ENCODE measurements at places on chromosomes 4 and X.

DNA sequence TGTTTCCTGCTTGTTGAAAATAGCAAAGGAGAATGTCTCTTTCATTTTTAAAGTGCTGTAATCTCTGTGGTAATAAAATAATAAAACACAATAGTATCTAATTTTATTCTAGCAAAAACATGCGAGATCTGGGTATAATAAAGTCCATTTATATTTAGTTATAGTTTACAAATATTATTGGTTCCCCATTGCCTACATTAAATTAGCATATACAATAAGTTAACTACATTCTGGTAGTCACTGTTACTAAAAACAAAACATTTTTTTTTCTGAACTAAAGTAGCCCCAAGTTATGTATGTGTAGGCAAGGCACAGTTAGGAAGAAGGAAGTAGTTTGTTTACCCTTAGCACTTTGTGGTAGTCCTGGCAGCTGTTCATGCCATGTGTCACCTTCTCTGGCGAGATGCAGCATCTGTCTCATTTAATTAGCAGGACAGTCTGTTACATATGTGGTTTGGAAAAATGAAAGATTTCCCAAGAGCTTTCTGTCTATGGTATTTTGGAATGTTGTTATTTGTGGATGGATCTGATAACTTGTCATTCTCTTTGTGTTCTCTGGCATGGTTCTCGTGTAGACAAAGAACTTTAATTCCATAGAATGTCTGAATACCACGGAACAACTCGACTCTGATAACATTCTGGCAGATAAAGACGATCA, 231.3 kb upstream of the PITX2 start:
- DNase-seq, result no peak

DNA sequence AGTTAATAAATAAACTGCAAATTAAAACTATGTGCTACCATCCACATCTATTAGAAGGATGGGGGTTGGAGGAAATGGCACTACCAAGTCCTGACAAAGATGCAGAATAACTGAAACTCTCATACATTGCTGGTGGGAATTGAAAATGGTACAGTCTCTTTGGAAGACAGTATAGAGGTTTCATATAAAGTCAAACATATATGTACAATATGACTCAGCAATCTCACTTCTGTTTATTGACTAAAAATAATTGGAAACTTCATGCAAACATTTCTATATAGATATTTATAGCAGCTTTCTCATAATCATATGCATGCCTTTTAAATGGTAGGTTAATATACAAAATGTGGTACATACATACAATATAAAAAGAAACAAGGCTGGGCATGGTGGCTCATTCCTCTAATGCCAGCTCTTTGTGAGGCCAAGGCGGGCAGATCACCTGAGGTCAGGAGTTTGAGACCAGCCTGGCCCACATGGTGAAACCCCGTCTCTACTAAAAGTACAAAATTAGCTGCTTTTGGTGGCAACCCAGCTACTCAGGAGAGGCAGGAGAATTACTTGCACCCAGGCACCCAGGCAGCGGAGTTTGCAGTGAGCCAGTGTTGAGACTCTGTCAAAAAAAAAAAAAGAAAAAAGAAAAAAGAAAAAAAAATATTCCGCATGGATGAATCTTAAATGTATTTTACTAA, 225.0 kb upstream of the CXXC4 start:
- DNase-seq, result no peak

DNA sequence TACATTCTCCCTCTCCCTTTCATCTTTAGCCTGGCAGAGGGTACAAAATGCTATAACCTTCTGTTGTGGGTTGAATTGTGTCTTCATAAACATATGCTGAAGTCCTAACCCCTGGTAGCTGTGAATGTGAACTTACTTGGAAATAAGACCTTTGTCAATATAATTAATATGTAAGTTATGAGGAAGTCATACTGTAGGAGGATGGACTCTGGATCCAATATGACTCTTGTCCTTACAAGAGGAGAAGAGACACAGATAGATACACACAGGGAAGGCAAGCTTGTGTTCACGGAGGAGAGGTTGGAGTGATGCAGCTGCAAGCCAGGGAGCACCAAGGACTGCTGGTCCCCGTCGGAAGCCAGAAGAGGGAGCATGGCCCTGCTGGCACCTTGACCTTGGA, 94.7 kb downstream of the SLC2A9 start:
- DNase-seq, result no peak

GRCh38 chrX:30488092-30488491, 89.5 kb downstream of the TASL start:
- peak; percentile 36 for DNase-seq

- DNase-seq, result no peak
Observed at GRCh38 chr4:55068522-55068921, 56.9 kb downstream of the KDR start.

GRCh38 chr4:127959794-127960193, 5.2 kb downstream of the MFSD8 start:
- DNase-seq, result no peak

DNA sequence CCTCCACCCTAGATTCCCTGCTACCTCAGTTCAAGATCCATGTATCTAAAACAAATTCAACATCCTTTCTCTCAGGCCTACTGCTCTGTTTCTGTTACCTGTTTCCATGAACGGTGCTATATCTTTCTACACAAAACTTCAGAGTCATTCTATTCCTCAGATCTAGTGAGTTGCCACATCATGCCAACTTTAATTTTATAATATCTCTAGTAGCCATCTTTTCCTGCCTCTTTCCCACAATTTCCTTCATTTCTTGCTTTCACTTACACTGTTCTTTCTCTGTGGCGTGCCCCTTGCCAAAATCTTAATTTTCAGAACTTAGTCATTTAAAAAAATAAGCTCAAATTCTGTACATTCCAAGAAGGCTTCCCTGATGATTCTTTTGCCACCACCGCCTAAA, 15.2 kb downstream of the GUCY1A1 start:
- DNase-seq, result no peak

DNA sequence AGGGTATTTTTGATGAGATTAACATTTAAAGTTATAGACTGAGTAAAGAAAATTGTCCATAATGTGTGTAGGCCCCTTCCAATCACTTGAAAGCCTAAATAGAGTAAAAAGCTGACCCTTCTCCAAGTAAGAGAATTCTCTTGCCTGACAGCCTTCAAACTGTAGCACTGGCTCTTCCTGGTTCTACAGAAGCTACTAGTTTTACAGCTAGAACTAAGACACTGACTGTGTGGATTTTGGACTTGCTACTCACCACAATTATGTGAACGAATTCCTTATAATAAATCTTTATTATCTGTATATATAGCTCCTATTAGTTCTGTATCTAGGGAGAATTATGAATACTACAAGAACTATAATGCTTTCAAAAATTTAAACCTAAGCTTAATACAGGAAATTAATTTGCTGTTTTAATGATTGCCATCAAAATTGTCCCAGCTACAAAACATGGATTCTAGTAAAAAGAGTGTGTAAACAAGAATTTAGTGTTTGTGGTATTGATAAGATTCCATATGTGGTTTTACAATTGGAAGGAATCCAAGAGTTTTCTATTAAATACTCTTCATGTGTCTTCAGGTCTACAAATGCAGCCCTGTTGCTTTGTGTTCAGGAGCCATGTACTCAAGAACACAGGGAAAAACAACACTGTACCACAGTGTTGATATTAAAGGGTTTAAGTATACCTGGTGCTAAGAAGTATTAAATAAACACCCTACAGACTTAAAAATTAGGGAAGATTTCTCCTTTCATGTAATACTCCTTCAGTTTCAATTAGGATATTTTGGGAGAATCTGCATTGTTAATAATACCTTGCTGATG, 366.5 kb downstream of the CXXC4 start:
- DNase-seq, result no peak

- no peak for DNase-seq
Observed at GRCh38 chr4:59553721-59554091, 1646.4 kb upstream of the ADGRL3 start.

DNA sequence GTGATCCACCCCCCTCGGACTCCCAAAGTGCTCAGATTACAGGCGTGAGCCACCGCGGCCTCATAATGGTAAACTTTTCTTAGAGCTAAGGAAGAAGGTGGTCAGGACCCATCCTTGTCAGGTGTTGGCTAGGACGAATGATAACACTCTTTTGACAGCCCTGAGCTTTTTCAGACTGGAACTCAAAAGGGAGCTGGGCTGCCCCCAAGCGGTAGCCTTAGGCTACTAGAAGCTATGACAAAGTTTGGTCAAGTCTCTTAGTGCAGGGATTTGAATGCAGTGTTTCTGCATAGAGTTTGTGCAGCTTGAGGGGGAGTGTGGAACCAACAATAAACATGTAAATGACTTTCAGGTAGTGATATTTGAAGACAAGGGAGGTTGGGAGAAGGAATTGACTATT, 11.8 kb upstream of the HSD17B10 start:
- DNase-seq, result no peak

GRCh38 chr4:77734928-77735327, 84.2 kb downstream of the CNOT6L start:
- no peak for DNase-seq

DNA sequence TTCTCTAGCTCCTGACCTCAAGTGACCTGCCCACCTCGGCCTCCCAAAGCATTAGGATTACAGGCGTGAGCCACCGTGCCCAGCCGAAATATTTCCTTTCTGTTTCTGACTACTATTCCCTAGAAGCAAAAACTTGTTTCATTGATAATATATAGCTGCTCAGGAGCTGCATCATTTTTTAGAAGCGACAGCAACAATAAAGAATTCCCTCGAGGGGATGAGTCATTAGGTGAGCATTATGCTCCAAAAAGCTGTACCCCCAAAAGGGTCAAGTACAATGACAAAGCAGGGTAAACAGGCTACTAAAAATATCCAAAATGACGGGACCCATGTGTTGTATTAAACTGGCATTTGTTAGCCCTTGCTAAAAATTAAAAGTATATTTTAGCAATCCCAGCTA, 67.0 kb downstream of the RBM47 start:
- no peak for DNase-seq

- DNase-seq, result no peak
Observed at GRCh38 chr4:147096667-147097604, 151.3 kb upstream of the TTC29 start.

- DNase-seq, result no peak
Observed at GRCh38 chr4:25939330-25939729, 25.3 kb downstream of the SMIM20 start.

DNA sequence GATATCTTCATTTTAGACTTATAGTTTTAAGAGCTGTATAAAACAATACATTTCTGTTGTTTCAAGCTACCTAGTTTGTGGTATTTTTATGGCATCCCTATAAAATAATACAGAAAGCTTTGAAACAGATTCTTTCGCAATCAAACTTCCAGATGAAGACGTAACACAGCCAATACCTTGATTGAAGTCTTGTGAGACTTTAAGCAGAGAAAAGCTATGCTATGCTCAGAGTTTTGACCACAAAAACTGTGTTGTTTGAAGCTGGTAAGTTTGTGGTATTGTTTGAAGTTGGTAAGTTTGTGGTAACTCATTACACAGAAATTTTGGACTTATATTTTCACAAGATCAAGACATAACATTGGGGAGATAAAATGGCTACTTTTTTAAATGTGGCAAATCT, 201.8 kb upstream of the UGT8 start:
- DNase-seq, result no peak

DNA sequence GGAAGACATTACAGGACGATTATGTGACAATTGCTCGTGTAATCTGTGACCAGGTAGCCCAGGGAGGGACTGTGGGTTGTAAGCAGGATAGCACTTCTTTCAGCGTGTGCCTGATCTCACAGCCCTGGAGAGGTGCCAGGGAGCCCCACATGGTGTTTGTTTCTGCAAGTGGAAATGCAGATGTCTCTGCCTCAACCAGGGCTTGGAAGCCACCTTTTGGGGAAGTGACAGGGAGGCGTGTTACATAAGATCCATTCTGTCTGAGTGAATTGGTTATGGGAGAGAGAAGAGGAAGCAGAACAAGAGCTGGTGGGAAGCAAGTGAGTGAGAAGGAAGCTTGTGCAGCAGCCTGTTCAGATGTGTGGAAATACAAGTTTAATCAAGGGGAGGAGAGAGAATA, 104.5 kb upstream of the GATB start:
- DNase-seq, result no peak

DNA sequence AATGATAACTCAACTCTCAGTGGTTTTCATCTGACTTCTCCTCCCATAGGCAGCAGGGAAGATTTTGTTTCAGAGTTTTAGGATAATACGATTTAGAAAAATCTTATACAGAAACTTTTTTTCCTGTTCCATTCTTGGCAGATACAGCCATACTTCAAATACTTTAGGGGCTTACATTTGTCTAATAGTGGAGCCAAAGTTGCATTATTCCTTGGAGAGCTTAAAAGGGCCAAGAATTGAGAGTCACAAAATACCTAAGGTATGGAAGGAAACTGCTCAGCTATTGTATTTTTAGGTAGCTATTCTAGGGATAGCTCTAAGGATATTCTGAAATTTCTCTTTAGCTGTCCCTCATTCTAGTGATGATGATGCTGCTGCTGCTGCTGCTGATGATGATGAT, 132.9 kb upstream of the PTCHD1 start:
- no peak for DNase-seq

GRCh38 chr4:142350871-142351270, 495.2 kb downstream of the INPP4B start:
- DNase-seq, result no peak

- DNase-seq, result no peak
Observed at GRCh38 chr4:53928825-53929224, 135.6 kb downstream of the CHIC2 start.

DNA sequence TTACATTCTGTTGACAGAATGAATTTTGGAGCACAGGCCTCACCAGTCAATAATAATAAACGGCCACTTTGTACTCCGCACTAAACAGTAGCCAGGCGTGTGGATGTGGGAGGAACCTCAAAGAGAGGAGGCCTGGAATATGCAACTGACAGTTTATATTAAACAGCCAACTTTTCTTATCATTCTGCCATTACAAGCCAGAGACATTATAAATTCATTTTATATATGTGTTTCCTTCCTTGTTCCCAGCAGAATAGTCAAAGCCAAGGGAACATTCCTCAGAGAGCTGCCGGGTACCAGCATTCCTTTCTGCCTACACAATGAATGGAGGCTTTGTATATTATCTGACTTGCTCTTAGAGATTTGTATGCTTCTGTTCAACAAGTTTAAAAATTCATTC, 436.5 kb upstream of the FTHL17 start:
- DNase-seq, result no peak

DNA sequence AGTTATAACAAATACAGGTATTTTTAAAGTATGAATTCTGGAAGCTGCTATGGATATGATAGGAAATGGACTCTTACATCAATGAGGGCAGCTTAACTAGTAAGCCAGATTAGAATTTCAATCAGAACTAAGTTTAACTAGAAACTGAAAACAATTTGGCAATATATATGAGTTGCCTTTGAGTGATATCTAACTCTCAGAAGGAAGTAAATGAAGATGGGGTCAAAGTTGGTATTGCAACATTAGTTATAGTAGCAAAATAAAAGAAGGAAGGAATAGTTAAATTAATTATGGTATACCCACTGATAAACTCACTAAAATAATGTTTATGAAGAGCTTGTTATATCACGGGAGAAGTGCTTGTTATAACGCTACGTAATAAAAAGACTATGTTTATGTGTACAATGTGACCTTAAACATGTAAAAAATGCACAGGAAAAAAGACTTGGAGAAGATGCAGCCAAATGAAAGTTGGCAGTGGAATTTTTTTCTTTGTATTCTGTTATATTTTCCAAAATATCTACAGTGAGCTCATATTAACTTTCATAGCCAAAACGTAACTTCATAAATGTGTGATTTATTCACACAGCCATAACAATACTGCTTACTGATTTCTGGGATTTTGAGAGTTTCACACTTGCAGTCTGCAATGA, 34.5 kb downstream of the PHKA2 start:
- DNase-seq, result no peak

GRCh38 chrX:15391850-15392249, 7.6 kb upstream of the VEGFD start:
- DNase-seq, result no peak
